Adrenal gland (tissue), 19 donors: ENCODE measurements at places on chromosomes 4 and X. TPM values are rescaled to one million over a fixed set of nuclear protein-coding genes. Genes with fewer than 3 reads are reported as not detected.

Gene IDUA
- 28.9 TPM for total RNA-seq

Gene SLC10A4
- total RNA-seq: not detected

Gene BMX
- total RNA-seq: 0.41 TPM

Gene LUZP4
- total RNA-seq: not detected

Gene MAP3K15
- 28.9 TPM for total RNA-seq

Gene CMC4
- total RNA-seq: 25.9 TPM

DNA sequence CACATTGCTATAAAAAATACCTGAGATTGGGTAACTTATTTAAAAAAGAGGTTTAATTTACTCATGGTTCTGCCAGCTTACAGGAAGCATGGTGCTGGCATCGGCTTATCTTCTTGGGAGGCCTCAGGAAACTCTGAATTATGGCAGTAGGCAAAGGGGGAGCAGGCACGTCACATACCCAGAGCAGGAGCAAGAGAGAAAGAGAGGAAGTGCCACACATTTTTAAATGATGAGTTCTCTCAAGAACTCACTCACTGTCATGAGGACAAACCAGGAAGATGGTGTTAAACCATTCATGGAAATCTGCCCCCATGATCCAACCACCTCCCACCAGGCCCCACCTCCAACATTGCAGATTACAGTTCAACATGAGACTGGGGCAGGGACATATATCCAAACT, 10.0 kb upstream of the AFF1 start:
- no peaks in the 10 kb centered on the region for H3K36me3 ChIP-seq
- H3K27me3 ChIP-seq: no peaks in the 10 kb centered on the region
- no peak overlapping the region for H3K4me3 ChIP-seq
- peak; percentile 42 for DNase-seq
- H3K27ac ChIP-seq: no peak overlapping the region

DNA sequence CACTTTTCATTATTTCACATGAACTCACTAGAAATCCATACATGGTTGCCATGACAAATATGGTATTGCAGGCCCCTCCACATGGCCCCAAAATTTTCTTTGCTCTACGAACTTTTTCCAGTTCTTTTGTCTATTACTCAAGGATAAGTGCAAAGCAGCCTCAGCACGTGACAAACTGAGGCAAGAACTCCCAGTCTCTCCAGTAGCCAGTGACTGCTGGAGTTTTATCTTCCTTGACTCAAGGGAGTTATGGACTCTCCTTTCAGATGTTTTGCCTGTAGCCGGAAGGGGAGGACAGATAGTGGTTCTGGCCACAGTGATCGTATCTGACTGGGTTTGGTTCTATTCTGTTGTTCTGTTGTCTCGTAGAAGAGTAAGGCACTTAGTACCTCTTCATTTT, 105.5 kb downstream of the ARHGAP24 start:
- H3K4me1 ChIP-seq: no peaks in the 10 kb centered on the region
- H3K27me3 ChIP-seq: no peaks in the 10 kb centered on the region
- DNase-seq: no peak
- no peaks in the 10 kb centered on the region for H3K36me3 ChIP-seq

DNA sequence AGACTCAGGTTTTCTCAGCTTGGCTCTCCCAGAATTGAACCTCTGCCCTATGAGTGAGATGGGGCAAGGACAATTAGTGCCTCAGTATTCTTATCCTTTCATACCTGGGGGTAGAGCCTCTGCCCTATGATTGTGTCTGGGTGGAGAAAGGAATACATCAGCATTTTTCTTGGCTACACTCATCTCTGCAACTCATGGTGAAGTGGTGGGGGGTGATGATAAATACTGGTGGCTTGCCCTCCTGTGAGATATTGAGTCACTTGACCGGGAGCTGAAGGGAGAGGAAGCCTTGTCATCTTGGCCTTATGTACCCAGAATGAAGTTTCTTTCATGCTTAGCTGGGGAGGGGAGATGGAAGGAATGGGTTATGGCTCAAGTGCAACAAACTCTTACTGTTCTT, 71.3 kb upstream of the ENOX2 start:
- H3K4me1 ChIP-seq: no peaks in the 10 kb centered on the region
- H3K27ac ChIP-seq: no peak overlapping the region
- H3K36me3 ChIP-seq: no peaks in the 10 kb centered on the region
- peaks cover 22% of the 10 kb centered on the region for H3K27me3 ChIP-seq
- no peak for DNase-seq

- DNase-seq: no peak
- H3K4me3 ChIP-seq: no peak overlapping the region
- no peaks in the 10 kb centered on the region for H3K36me3 ChIP-seq
- no peaks in the 10 kb centered on the region for H3K4me1 ChIP-seq
- peaks cover 49% of the 10 kb centered on the region for H3K27me3 ChIP-seq
- no peak overlapping the region for H3K27ac ChIP-seq
Observed at GRCh38 chrX:151177141-151178027, 1.0 kb downstream of the GPR50 start.

GRCh38 chrX:74458736-74459135, 37.4 kb downstream of the SLC16A2 start:
- H3K4me3 ChIP-seq: no peak overlapping the region
- H3K27me3 ChIP-seq: no peaks in the 10 kb centered on the region
- DNase-seq: no peak
- peaks cover 4% of the 10 kb centered on the region for H3K4me1 ChIP-seq
- no peaks in the 10 kb centered on the region for H3K36me3 ChIP-seq

- DNase-seq: no peak
- no peak overlapping the region for H3K27ac ChIP-seq
- no peaks in the 10 kb centered on the region for H3K27me3 ChIP-seq
- no peaks in the 10 kb centered on the region for H3K4me1 ChIP-seq
- H3K36me3 ChIP-seq: no peaks in the 10 kb centered on the region
Observed at GRCh38 chr4:22764183-22764582, 71.4 kb downstream of the GBA3 start.

GRCh38 chr4:110107866-110108265, 90.5 kb downstream of the ELOVL6 start:
- DNase-seq: no peak
- H3K4me1 ChIP-seq: peaks cover 19% of the 10 kb centered on the region
- no peak overlapping the region for H3K4me3 ChIP-seq
- no peaks in the 10 kb centered on the region for H3K27me3 ChIP-seq
